ENCODE measurements at places on chromosomes 12 and 14. TPM values are rescaled to one million over a fixed set of nuclear protein-coding genes. Genes with fewer than 3 reads are reported as not detected.

GRCh38 chr12:41436076-41436475 is 248.0 kb downstream of the PDZRN4 start:
- no peak for DNase-seq

GRCh38 chr14:63895510-63895909 is 42.7 kb downstream of the SYNE2 start:
- no peak for DNase-seq

DIABLO gene
- total RNA-seq: 63.8 TPM

MYH6 gene
- not detected for total RNA-seq

DNA sequence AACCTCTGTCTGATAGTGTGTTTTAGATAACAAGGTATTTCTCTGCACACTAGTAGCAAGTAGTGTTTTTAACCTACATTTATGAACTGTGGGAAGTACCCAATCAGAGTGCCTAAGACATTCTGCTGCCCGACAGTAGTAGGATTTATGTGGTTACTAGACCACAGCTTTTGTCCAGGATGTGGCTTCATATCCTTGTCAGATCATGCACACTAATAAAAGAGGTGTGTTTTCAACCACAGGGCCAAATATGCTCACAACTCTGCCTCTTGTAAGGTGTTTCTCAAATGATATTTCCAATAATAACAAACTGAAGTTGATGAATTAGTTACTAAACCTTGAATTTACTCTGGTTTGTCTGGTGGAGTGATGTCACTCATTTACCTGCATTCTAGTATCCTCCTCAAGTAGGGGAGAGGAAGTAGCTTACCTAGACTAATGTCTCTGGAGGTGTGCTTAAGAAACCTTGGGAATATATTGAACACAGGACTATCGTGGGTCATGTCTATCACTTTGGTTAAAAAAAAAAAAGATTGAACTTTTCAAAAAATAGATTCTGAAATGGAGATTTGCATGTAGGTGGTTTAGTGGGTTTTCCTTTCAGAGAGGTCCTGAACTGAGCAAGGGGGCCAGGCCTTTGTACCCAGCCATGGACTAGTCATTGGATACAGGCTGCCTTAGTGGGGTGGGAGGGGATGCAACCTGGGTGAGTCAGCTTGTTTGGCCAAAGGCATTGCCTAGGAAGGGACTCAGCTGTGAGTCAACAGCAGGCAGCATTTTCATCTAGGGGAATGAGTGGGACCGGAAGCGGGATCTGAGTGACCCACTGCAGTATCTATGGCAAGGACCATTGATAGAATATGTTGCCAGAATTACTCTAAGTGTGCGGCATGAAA is 14.1 kb downstream of the FBXW8 start:
- no peak for DNase-seq

- peak; percentile 40 for DNase-seq
Observed at GRCh38 chr14:23115039-23115731, 3.9 kb downstream of the CEBPE start.

- no peak for DNase-seq
Observed at GRCh38 chr14:57943541-57943940, 77.6 kb upstream of the SLC35F4 start.

DNA sequence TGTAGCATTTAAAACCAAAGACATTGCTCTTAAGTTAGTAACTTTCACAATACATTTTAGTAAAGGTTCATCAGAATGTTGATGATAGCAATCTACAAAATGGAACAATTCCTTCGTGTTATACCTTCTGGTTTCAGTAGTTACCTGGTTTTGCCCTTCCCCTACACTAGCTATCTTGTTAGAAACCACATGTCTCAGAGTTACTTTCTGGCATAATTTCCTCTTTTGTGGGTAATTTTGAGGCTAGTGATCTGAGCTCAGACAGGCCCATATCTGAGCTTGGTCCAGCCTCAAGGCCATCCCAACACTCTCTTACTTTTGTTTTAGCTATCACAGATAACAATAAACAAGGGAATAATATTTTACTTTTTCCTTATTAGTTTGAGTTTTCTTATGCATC is 196.9 kb downstream of the KITLG start:
- DNase-seq: no peak

DNA sequence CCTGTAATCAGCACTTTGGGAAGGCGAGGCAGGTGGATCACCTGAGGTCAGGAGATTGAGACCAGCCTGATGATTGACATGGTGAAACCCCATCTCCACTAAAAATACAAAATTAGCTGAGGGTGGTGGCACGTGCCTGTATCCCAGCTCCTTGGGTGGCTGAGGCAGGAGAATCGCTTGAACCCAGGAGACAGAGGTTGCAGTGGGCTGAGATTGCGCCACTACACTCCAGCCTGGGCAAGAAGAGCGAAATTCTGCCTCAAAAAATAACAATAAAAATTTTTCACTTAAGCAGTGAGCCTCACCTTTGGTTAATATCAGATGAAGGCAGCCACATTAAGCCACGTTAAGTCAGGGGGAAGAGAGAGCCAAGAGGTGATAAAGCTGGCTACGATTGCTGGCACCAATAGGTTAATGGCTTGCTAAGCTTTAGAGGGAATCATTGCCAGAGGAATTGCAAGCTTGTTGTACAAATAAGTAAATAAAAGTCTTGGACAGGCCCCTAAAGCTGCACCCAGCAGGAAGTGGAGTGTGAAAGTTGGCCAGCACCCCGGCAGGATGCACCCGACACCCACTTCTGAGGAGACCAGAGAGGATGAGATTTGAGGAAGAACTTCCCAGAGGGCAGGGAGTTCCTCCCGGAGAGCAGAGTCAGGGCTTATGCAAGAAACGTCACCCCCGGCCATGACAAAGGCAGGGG is 41.3 kb upstream of the TESC start:
- DNase-seq: no peak

- DNase-seq: no peak
Observed at GRCh38 chr14:49907186-49907585, 14.3 kb downstream of the ARF6 start.

- DNase-seq: peak; percentile 75
Observed at GRCh38 chr14:35046751-35047536, 872 bp downstream of the FAM177A1 start.

DNA sequence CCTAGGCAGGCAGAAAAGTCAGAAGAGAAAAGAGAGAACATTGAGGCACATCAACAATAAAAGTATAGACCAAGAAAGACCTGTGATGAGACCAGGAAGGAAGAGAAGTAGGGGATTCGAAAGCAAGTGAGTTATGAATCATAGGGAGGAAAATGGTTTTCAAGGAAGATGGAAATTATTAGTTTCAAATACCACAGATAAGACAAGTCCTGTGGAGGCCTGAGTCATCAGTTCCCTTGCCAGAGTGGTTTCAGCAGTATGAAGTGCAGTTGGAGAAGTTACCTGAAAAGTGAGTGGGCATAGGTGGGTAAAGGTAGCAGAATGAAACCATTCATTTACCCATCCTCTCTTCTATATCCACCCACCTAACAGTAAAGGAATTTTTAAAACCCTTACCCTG is 25.2 kb upstream of the TSPAN8 start:
- DNase-seq: peak; percentile 45

CLEC4D gene
- not detected for total RNA-seq

- DNase-seq: no peak
Observed at GRCh38 chr14:50002926-50003212, 110.0 kb downstream of the ARF6 start.

CIT gene
- 3.9 TPM for total RNA-seq

DNA sequence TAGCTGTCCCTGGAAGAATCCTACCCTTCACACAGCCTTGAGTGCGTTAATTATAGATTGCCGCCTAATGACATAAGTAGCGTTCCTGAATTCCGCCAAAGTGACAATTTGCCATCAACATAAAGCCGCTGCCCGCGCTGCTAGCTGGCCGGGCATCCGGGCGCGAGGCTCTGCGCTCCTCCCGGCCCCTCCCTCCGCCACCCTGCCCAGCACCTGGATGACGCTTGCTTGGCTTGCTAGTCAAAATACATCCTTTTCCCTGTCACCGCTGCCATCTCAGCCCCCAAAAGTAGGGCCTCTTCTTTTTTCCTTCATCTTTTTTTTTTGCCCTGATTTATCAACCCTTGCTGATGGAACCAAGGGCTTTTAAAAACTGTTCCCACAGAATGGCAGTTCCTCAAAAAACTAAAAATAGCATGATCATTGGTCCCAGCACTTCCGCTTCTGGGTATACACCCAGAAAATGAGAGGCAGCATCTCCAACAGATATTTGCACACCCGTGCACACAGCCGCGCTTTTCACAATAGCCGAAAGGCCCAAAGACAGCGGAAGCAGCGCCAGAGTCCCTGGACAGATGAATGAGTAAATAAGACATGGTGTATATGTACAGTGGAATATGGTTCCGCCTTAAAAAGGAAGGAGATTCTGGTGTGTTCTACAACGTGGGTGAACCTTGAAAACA is 235.2 kb downstream of the BCL11B start:
- DNase-seq: no peak

- no peak for DNase-seq
Observed at GRCh38 chr12:18192119-18192518, 69.2 kb upstream of the PIK3C2G start.

DNA sequence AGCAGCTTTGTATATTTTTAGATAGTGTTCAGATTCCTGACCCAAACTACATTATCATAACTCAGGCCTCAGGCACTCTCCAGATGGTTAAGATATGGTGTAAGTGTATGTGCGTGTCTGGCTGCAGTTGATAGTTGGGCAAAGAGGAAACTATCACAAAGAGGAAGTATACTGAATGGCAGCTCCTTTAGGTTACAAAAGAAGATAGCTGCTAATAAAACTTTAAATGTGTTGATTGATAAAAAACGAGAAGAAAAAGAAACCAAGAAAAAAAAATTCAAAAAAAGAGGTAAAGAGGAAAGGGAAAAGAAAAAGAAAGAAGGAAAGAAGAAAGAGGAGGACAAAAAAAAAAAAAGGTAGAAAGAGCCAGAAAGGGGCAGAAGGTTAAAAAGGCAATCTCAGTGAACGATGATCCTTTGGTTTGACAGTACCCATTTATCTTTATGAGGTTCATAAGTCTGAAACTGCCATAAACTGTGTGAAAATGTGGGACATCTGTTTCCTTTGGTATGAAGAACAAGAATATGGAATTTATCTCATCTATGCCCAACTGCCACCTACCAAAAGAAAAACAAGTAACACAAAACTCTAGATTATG is 42.2 kb downstream of the TAOK3 start:
- DNase-seq: peak; percentile 12

DNA sequence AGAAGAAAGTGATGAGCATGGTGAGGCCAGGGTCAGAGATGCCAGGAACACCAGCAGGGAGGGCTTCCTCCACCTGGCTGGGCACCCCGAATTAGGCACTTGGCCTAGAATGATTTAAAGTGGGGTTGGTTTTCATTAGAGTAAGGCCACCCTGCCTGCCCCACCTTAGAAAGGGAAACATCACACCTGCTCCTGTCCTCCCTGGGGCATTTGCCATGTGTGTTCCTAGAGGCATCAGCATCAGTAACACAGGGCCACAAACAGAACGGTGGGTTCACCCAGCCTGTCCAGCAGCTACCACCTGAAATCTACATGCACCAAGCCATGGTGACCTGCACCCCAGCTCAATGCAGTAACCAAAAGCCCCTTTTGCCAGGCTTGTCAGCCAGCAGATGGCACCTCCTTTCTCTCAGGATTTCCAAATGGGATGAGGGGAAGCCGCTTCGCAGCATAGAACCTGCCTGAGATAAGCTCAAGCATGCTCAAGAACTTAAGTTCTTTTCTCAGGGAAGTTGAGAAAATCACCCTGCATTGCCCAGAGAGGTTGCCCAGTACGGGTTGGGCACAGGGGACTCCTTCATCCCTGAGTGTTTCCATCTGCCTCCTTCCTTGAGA is 338.8 kb downstream of the DPF3 start:
- no peak for DNase-seq

DNA sequence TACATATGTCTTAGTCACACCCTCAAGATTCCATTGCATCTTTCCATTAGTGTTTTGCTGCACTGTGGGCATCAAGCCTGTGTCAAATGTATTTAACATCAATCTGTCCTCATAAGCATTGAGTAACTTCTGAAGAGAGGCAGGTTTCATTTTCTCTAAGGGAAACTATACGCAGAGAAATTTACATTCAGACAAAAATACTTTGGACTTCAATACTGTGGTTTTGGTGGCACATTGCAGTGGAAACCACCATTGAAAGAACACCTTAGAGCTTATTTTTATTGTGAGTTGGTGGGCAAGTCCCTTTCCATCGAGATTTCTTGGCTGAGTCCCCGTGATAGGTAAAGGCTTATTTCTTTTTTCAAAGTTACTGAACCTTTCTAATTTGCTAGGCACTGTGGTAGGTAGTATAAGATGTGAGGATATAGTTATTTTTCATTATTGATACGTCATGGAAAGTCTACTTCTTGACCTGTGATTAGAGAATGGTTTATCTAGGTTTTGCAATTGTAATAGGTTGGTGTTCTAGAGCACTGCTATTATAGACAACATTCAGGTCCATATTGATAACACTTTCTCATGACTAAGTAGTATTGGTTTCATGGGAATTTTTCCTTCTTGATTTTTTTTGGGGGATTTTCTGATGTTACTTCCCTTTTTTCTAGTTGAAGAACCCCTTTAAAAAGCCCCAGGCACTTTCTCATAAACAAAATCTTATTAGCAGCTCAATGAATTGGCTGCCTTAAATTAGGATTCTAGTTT is 81.9 kb downstream of the CFAP54 start:
- DNase-seq: no peak

DNA sequence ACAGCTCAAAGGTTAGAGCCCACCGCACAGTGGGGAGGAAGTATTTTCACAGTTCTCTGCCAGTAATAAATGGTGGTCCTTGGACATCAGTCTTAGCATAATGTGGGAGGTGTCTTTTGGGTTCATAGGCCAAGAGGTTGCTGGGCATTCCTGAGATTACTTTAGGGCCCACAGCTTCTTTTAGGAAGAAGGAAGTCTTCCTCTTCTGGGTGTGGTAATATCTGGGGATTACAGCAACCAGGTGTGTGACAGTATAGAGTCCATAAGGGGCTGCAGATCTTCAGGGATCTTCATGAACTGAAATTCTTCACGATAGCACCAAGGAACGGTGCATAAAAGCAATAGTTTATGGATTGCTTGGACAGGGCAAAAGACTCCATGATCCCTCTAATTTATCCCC is 56.2 kb upstream of the PTGR2 start:
- no peak for DNase-seq

P2RX2 gene
- total RNA-seq: not detected

NID2 gene
- 52.8 TPM for total RNA-seq

TAS2R9 gene
- total RNA-seq: not detected

DNA sequence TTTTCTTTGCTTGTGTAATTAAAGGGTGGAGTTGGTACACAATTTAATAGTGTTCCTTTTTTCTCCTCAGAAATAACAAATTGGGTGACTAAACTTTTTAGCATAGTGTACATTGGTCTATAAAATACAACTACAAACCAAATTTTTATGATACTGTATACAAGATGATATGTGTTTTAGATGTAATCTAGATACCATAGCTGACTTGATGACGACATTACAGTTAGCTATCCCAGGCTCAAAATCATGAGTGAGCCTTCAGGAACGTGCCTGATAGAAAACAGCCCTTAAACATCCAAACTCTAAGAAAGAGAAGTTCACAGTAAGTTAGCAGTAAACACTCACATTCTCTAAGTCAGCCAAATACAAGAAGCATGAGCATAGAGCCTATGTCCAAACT is 99.0 kb upstream of the SSTR1 start:
- no peak for DNase-seq

RTN1 gene
- 1.6 TPM for total RNA-seq

- peak; percentile 20 for DNase-seq
Observed at GRCh38 chr12:32264961-32265360, 134.4 kb upstream of the FGD4 start.

GRCh38 chr14:95577067-95577800 is 42.4 kb downstream of the GLRX5 start:
- no peak for DNase-seq

Measured in hepatocyte (in vitro differentiated cells).